Activated CD4-positive, CD25-positive, alpha-beta regulatory T cell (primary cell): ENCODE measurements at places on chromosomes 13 and 19.

- no peak for DNase-seq
Measured at GRCh38 chr19:42185277-42185676, 32.2 kb downstream of the DEDD2 start.

DNA sequence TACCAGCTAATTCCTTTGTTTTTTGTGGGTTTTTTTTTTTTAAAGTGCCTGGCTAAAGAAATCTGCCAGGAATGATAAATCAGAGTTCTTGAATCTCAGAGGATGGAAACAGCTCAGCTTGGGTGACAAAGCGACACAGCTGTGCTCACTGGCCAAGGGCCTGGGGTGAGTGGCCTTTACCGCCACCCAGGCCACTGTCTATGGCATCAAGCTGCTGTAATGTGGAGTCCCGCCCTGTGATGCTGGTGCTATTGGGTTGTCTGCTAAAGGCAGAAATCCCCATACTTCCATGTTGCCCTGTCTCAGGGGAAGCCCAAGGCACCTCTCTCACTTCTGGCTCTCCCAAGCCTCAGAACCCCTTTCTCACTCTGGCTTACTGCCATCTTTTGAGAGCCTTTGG lies 82.6 kb upstream of the FARP1 start:
- no peak for DNase-seq

DNA sequence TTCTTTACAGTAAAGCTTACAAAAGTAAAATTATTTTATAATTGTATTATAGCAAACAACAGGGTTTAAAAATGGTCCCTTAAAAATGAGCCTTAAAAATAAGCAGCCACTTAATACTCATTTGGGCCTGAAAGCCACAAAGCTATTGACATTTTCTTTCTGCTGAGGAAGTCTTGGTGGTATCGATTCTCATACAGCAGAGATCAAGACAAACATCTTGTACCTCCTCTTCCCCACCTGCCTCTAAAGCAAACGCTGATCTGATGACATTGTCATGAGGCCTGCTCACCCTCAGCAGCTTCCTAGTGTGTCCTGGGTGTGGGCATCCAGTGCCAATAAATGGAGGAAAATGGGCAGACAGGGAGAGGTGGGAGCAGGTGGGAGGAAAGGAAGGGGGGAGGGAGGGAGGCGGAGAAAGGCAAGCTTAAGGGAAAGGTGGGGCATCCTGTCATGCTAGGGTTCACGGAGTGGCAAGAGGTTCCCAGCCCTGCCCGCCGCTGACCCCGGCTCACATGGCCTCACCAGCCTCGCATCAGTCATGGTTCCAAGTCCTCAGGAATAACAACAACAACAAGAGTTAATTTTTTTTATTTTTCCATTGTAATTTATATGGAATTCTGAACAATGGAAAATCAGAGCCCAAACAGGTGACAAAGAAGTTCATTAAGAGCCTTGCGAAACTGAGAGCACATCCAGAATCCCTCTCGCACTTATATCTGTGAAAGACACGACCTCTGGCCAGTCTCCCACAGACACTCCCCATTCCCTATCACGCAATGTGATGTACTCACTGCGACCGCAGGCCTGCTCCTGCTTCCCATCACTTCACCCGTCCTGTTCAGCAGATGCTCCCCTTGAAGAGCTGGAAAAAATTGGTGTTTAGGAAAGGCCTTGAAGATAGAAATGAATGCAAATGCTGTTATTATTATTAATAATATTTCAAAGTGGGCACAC lies 15.1 kb upstream of the ATP11A start:
- DNase-seq = no peak

DNA sequence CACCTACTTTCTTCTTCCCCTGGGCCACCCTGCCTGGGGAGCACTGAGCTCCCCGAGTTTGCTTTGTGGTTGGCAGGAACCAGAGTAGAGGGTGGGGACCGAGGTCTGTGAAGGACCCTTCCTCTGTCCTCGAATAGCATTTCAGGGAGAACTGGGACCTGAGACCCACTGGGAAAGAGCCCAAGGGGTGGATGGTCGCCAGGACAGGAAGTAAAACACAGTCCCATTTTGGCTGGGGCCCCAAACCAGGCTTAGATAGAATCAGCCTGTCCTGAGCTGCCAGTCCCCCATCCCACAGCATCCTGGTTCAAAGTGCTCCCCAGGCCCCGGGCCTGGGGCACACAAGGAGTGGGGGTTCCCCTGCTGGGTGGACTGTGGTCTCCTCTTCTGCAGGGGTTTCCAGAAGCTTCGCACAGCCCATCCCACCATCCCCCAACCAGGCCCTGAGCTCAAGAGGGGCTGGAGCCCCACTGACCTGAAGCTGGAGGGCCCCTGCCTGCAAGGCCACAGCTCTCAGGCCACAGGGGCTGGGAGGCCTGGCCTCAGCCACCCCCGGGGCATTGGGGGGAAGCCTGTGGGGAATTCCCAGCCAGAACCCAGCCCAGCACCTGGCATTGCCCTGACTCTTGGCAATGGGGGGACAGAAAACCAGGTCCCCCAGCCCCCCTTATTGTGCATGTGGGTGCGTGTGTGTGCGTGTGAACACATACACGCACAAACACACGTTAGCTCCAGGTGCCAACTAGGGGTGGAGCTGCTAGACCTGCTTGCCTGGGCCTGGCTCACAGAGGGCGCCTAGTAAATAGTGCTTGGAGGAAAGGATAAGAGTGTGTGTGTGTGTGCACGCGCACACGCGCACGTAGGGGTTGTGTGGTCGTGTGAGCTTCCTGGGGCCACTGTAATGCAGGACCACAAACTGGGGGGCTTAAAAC lies 995 bp upstream of the MKNK2 start:
- no peak for DNase-seq

- no peak for DNase-seq
Measured at GRCh38 chr13:29605860-29606526, 10.5 kb upstream of the SLC7A1 start.

- no peak for DNase-seq
Measured at GRCh38 chr19:10295305-10295846, 5.6 kb downstream of the ICAM5 start.

GRCh38 chr19:8575467-8575997 lies 1.7 kb downstream of the MYO1F start:
- no peak for DNase-seq

GRCh38 chr13:109093998-109094397 lies 464.6 kb downstream of the MYO16 start:
- DNase-seq = no peak

- DNase-seq = no peak
Measured at GRCh38 chr13:74203576-74203975, 69.4 kb upstream of the KLF12 start.

- no peak for DNase-seq
Measured at GRCh38 chr13:76758257-76758656, 127.9 kb downstream of the KCTD12 start.

- no peak for DNase-seq
Measured at GRCh38 chr13:85808811-85809210, 9.6 kb upstream of the SLITRK6 start.

- no peak for DNase-seq
Measured at GRCh38 chr19:39582891-39583625, 19.3 kb upstream of the LGALS13 start.

DNA sequence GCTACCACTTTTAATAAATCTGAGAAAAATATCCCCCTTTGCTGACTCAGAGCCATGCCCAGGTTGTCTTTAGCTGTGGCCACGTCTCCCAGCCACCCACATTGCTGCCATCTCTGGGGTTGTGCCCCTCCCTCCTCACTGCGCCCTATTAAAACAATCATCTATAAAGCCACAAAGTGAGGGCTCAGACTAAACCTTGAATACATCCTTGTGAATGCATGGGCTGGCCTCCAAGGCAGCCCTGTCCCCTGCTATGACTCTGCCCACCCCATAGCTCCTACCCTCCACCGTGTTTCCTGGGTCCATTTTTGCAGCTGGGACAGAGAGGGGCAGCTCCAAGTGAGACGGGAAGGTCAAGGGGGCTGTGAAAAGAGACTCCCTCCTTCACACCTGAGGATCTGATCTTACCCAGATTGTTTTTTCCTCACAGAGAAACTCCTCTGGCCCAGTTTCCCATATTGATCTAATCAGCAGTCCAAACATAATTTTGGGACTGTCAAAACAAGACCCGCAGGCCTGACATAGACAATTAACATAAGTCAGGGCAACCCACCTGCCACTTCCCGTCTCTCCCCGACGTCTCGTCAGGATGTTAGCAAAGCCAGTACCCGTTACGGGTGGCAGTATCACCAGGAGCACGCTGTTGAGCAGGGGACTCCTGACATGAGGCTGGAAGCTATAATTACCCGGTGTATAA lies 199.0 kb downstream of the KATNAL1 start:
- no peak for DNase-seq

- no peak for DNase-seq
Measured at GRCh38 chr13:51607165-51607564, 22.9 kb downstream of the WDFY2 start.

GRCh38 chr13:70960841-70961443 lies 852.7 kb upstream of the KLHL1 start:
- DNase-seq = no peak

DNA sequence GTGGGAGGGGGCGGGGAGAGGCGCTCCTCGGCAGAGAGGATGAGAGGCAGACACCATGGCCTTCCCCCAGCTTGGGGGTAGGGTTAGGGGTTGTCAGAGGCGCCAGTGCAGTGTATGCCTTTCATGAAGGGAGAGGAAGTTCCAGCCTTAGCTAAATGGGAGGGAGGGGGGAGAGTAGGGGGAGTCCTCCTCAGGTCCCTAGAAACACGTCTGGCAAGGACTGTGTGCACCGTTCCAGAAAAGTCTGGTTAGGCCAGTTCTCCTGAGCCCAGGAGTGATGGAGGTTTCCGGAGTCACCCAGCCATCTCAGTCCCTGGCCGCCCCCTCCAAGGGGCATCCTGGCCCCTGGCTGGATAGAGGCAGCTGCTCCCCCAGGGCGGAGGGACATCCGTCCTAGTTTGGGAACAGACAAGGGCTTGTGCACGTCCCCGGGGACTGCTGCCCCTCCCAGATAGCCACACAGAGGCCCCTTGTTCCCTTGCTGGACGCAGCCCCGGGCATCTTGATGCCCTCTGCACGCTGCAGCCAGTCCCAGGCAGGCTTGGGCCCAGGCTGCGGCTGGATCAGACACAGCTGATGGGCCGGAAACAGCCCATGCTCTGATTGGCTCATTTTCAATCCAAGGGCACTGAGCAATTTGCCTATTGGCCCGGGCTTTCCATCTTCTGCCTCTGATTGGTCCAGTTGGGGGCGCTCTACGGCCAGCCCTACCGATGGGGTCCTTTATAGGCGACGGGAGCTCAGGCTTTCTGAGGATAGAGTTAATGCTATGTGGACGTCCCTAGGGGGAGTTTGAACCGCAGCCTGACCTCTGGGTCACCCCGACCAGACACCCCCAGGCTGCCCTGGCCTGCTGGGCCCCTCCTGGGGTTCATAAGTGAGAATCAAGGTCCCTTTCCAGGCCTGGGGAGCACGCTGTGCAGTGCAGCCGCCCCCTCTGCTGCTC lies 3.8 kb downstream of the S1PR2 start:
- DNase-seq = no peak

DNA sequence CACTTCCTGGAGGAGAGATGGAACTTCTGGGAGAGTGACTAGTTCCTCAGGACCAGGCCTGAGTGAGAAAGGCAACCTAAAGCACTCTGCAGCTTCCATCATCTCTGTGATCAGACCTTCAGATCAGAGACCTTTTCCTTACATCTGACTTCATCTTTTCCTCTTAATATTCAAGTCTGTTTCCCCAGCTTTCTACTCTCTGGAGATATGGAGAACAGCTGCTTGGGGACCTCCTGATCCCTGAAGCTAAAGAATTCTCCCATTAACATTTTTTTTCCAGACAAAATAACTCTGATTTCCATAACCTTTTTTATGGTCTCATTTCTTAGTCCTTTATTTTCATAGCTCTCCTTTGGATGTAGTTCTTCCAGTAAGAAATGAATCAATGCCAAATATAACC lies 133.4 kb upstream of the FNDC3A start:
- no peak for DNase-seq

- no peak for DNase-seq
Measured at GRCh38 chr19:34494601-34495000, 13.0 kb downstream of the WTIP start.

DNA sequence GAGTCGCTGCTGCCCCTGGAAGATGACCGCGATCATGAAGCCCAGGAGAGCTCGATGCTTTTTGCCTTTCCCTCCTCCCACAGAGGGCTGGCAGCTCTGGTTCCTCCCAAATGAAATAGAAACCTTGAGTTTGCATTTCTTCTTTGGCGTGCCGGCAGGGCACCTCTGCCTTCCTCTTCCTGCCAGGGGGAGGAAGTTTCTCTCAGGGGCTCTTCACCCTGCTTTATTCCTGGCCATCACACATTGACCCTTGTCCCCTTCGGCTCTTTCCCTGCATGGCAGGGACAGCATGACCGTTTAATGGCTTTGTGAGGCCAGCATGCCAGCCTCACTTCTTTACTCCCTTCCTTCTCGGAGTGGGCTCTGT lies 47.9 kb downstream of the ACTN4 start:
- no peak for DNase-seq

- DNase-seq = no peak
Measured at GRCh38 chr13:80510686-80511085, 169.8 kb upstream of the SPRY2 start.

DNA sequence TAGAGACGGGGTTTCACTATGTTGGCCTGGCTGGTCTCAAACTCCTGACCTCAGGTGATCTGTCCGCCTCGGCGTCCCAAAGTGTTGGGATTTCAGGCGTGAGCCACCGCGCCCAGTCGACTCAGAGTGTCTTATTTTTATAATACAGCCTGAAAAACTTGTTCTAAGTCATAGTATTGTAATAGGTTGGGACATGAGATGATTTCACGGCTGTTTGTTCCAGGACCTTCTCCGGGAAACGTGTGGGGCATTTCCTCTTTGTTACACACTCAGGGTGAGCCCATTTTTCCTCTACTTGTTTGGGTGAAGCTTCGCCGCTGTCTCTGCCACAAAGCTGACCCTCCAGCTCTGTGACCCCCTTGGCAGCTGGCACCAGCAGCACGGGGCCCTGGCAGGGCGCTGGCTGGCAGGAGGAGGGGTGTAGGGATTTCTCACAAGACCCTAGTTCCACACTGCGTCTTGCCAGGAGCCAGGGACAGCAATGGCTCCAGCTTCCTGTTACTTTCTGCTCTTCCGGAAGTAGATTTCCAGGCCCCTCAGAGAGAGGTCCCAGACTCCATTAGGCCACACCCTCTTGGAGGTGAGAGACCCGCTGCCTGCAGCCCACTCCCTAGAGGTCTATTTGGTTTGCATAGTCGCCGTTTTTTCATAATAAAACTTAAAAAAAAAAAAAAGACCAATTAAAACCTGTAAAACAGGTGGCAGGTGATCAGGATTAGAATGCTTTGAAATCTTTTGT lies 15.6 kb downstream of the FGF21 start:
- no peak for DNase-seq

- DNase-seq = no peak
Measured at GRCh38 chr19:15122331-15123030, 15.3 kb downstream of the SYDE1 start.

GRCh38 chr13:29454931-29455481 lies 140.5 kb downstream of the SLC7A1 start:
- no peak for DNase-seq
